ENCODE measurements at places on chromosomes 7 and 10.
A peak's percentile ranks its signal among the peaks of the same experiment; 100 is the strongest.

DNA sequence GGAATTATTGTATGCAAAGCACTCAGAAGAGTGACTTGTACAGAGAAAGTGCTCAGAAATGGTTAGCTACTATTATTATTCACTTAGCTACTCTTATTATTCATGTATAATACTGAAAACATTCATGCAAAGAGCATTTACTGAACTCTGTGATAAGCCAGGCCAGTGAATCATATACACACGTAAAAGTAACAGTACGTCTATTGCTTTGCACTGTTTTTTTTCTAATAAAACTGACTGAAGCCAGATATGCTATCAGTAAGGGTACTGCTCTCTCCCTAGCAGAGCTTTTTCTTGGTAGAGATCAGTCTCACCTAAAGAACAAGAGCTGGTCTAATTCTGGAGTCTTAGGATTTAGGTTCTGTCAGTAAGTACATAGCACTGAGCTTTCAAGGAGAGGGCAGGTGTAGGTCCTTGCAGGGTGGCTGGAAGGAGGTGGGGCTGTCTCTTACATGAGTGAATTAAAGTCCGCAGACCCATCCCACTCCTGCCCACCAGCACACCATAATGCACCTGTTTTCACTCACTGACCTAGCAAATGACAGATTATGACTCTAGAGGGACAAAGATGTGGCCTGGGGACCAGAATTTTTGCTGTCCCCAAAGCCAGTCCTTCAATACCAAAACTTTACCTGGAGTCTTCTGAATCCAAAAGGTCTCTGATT, 145.9 kb downstream of the ARID5B start:
- DNase-seq = no peak

DNA sequence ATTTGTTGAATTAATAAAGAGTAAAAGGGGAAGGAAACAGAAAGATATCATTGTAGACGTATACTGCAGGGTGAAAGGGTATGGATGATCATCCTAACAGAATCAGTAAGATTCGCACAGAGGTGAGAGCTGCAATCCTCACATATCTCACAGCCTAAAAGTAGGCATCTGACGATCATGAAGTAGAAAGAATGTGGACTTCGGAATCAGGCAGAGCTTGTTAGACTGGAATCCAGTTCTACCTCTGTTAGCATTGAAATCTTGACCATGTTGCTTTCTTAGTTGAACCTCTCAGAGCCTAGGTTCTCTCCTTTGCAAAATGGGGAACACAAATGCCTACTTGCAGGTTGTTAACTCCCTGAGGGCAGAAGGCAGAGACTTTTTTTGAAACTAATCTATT, 320.0 kb upstream of the C7orf33 start:
- DNase-seq = no peak

GRCh38 chr10:84375011-84375410, 46.6 kb downstream of the CCSER2 start:
- peak; percentile 6 for DNase-seq

GRCh38 chr10:111128331-111129180, 51.7 kb downstream of the ADRA2A start:
- DNase-seq = no peak

DNA sequence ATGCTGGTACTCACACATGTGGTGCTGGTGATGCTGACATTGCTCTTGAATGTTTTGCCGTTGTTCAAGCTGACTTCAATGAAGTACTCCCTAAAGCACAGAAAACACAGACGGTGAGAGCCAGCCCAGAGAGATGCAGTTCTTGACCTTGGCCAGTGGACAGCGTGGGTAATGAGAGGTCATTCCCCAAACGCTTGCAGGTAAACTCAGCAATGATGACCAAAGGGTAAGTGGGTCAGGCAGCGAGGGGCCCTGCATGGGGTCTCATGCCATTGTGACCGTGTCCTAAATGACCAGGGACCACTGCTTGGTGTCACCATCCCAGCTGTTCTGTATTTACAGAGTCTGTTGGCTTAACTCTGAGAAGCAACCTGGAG, 32.8 kb upstream of the ANTXRL start:
- no peak for DNase-seq

DNA sequence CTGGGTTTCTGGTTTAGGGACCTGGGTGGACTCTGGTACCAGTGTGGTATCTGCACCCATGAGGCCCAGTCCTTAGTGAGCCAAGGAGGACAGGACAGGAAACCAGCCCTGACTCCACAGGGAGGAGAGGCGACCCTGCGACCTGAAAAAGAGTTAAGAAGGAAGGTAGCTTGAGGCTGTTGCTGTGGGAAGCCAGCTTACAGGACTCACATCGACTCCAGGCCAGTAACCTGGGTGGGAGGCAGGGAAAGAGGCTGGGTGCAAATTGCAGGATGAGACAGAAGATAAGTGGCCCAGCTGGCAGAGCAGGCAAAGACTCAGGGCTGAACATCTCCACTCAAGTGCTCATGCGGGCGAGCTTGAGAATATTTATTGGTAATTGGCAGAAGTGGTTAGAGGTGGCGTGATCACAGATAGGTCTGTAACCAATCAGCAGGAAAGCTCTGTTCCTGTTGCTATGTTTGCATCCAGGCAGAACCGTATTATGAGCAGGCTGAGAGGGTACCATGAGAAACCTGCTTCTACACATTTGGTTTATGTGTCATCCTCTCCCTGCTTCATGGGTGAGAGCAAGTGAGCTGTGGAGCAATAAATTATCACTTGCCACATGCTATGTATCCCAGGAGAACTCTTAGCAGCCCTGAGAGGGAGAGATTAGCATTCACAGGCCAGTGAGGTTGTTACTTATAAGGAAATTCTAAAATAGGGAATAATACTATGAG, 11.0 kb downstream of the TLL2 start:
- DNase-seq = no peak
